NCI-H1694 treated with DMSO at 0.1 percent for 48 hours (cell line): ENCODE measurements at places on chromosomes 12 and 14.

- DNase-seq: no peak
These were observed 68.2 kb upstream of the SLC24A4 start for GRCh38 chr14:92254786-92255185.

DNA sequence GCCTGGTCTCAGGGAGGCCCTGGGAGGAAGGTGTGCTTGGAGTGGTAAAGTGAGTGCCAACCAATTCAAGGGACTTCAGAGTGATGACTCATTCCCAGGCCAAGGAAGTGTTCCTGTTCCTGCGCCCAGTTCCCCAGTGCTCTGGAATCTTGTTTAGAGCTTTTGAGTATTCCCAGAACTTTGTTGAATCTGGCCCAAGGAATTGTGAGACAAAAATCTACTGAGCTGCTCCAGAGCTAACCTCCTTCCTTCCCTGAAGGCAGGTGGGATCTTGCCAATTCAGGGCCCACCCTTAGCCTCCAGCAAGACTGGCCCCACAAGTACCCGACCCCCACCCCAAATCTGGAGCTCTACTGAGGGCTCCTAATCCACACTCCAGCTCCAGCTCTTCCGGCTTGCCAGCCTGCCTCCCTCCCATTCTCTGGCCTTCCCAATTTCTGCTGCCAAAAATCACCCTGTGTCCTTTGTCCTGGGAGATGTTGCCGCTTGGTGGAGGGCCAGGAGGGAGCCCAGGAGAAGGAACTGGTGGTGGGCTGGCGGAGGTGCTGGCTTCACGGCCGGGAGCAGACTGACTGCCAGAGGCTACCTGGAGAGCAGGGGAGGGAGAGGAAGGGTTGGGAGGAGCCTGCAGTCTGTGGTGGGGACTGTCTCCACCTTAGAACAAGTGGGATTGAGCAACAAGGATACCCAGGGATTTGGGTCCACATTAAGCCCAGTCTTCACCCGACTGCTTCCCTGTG is 2.0 kb upstream of the ATN1 start:
- peak; percentile 77 for DNase-seq

- DNase-seq: no peak
These were observed 891 bp downstream of the PLEKHA5 start for GRCh38 chr12:19130224-19131024.

DNA sequence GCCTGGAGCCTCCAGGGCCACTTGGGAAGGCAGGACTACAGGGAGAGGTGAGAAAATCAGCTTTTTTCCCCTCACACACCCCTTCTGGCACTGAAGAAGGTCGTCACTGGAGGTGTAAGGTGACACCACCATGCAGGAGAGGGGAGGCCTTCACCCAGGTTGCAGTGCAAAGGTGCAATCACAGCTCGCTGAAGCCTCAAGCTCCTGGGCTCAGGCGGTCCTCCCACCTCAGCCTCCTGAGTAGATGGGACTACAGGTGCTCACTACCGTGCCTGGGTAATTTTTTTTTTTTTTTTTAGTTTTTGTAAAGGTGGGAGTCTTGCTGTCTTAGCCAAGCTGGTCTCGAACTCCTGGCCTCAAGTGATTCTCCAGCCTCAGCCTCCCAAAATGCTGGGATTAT is 93.6 kb downstream of the TNFAIP2 start:
- DNase-seq: no peak

DNA sequence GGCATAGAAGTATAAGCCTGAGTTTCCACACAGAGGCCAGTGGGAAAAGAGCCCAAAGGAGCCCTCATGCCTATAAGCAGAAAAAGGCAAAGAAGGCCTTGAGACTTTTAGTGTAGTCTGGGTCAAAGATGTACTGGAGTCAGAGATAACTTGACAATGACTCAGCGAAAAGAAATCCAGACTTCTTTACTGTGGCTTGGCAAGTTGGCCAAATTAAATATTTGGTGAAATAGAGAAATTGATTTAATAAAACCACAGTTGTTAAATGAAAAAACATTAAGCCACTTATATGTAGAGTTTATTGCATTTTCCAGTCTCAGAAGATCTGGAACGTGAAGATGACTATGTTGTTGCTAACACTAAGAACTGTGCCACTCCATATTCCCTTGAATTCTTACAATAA is 105.1 kb downstream of the TMTC3 start:
- DNase-seq: no peak

DNA sequence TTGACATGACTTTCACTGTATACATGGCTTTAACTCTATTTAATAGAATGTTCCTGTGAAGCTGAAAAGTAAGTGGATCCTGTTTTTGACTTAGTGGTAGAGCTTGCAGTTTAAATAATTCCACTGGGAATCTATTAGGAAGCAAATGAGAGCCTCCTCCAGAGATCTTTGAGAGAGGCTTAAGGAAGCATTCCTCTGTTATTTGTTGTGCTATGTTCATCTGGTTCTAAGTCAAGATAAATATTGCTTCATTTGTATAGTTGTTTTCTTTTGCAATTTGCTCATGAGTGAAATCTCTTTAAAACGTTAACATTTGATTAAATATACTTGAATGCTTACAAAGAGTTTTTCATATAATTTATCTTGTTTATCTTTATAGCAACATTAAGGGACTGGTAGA is 70.4 kb downstream of the TMTC2 start:
- no peak for DNase-seq

GRCh38 chr14:104367866-104368750 is 211.5 kb upstream of the C14orf180 start:
- no peak for DNase-seq

DNA sequence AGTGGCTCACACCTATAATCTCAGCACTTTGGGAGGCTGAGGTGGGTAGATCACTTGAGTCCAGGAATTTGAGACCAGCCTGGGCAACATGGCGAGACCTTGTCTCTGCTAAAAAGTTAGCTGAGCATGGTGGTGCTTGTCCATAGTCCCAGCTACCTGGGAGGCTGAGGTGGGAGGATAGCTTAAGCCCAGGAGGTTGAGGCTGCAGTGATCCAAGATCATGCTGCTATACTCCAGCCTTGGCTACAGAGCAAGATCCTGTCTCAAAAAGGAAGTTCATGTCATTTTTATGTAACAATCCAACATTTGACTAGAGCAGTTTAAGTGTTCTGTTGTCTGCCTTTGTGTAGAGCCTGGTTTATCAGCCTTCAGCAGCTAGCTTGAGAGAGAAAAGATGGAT is 6.2 kb downstream of the OXA1L start:
- no peak for DNase-seq

- no peak for DNase-seq
These were observed 303 bp downstream of the PUS7L start for GRCh38 chr12:43758247-43758727.

GRCh38 chr14:44626423-44626822 is 119.3 kb upstream of the FSCB start:
- DNase-seq: no peak
